ENCODE measurements at places on chromosomes 7 and 10.

- DNase-seq: no peak
Observed at GRCh38 chr7:132317701-132318351, 258.4 kb downstream of the PLXNA4 start.

DNA sequence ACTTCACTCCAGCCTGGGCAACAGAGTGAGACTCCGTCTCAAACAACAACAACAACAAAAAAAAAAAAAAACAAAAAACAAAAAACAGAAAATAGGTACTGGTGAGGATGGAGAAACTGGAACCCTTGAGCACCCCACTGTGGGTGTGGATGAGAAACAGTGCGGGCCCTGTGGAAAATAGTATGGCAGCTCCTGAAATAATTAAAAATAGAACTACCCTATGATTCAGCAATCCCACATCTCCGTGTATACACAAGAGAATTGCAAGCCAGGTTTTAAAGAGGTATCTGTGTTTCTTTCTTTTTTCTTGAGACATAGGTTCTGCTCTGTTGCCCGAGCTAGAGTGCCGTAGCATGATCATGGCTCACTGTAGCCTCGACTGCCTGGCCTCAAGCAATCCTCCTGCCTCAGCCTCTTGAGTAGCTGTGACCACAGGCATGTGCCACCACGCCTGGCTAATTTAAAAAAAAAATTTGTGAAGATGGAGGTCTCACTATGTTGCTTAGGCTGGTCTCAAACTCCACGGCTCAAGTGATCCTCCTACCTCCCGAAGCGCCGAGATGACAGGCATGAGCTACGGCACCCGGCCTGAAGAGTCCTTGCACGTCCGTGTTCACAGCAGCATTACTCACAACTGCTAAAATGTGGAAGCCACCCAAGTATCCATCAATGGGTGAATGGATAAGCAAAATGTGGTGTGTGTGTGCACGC, 39.5 kb downstream of the EBF3 start:
- DNase-seq: no peak

DNA sequence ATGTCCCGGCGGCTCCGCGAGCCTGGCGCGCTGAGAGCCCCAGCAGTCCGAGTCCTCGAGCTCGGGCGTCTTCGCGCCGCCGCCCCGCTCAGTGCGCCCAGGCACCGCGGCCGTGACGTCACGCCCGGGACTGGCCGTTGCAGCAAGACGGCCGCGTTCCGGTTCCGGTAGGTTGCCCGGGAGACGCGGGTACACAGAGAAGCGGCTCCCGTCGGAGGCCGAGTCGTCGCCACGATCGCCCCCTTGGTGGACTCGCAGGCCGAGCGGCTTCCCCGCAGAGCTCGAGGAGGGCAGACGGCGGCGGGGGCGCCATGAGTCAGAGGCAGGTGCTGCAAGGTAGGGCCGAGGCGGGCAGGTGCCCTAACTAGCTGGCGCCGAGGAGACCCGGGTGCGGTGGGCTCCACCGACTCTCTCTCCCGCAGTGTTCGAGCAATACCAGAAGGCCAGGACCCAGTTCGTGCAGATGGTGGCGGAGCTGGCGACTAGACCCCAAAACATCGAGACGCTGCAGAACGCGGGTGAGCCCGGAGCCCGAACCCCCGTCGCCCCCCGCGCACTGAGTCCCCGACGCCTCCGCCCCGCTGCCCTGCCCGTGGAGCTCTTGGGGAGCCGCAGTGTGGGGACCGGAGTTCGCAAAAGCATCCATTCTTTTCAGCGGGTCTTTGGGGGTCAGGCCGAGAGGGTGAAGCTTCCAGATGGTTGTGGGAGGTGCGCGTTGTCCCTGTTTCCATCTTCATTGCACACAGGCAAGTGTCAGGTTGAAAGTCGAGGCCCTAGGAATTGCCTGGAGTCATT, at the start of gene SPAG6:
TSS of gene SPAG6 (plus strand) at position 196 of the 795 bp plus-strand sequence. CDS start at position 312, 116 bp downstream.
- DNase-seq: peak; percentile 65

- no peak for DNase-seq
Observed at GRCh38 chr10:92502296-92502808, 71.5 kb downstream of the IDE start.

DNA sequence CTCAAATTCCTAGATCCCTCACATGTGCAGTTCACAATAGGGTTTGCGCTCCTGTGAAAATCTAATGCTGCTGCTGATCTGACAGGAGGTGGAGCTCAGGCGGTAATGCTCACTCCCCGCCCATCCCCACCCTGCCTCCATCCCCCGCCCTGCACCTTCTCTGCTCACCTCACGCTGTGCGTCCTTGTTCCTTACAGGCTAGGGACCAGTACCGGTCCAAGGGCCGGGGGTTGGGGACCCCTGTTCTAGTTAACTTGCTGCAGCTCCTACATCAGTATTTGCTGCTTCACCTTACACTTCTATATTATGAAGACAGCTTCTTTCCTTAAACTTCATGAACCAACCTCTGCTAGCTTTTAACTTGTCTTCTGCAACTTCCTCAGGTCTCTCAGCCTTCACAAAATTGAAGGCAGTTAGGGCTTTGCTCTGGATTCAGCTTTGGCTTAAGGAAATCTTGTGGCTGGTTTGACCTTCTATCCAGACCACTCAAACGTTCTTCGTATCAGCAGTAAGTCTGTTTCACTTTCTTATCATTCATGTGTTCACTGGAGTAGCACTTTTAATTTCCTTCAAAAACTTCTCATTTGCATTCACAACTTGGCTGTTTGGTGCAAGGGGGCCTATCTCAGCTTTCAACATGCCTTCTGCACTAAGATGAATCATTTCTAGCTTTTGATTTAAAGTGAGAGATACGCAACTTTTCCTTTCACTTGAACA, 1.7 kb upstream of the TNKS2 start:
- DNase-seq: no peak

GRCh38 chr7:96135241-96135640, 186.7 kb downstream of the SLC25A13 start:
- DNase-seq: no peak

GRCh38 chr10:49830016-49830415, 67.9 kb upstream of the OGDHL start:
- DNase-seq: no peak

DNA sequence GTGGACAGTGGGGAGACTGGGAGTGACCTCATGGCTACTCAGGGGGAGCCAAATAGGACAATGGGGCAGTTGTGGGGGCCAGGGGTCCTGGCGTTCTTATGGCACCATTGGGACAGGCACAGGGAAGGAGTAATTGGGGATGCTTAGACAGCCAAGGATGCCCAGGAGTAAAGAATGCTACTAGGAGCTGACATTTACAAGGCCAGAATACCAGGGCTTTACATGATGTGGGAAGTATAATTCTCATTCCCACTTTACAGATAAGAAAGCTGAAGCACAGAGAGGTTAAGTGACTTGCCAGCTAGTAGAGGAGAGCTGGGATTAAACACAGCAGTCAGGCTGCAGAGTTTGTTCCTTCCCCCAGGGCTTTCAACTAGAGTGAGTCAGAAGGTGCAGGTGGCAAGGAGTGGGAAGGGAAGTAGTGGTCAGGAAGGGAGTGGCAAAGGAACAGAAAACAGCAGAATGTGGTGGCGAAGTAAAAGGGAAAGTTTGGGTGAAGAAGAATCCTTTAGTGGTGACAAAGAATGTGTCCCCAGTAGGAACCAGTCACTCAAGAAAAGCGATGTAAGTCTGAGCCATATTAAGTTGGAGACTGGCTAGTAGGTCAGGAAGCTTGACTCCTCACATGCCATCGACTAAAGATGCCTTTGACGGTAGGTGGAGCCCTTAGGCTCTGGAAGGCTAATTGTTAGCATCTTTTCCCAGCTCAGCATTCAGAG, 32.8 kb downstream of the CPVL start:
- DNase-seq: no peak
